ENCODE measurements at places on chromosomes 6 and 20.

- no peak for DNase-seq
Measured at GRCh38 chr6:52230685-52231084, 13.6 kb downstream of the IL17F start.

DNA sequence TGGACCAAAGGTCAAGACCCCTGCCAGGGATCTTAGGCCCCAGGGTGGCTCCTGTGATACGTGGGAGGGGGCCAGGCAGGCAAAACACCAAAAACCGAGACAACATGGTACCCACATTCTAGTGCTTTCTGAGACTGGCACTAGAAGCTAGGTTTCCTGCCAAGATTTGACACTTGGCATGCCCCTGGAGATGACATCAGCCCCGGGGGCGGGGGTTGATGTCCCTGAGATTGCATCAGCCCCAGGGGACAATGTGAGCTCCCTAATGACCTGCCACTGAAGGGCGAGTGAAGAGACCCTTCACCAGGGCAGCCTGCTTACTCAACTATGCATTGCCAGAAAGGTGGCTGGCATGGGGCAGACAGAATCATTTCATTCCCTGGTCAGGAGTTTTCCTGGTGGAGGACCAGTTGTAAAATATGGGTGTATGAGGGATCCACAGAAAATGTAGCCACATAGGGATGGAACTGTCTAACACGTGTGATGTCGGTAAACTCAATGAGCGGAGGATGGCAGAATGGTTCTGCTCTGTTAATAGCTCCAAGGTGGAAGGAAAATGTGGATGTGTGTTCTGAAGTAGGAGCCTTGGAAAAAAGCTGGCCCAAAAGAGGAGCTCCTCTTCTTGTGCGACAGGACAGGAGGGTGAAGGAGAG lies 219.7 kb downstream of the UNC5CL start:
- DNase-seq, result no peak

DNA sequence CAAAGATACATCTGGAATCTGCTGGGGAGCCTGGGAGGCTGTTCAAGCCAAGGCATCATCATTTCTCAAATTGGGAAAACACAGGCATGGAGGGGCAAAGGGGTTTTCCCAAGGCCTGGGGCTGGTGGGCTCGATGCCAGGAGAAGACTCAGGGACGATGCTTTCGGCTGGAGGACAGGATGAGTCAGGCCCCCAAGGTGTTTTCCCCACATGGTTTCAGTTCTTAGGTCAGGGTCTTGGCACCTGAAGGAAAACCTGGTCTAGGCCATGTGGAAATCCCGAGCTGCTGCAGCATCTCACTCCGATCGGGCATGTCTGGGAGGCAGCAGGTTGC lies 348.1 kb downstream of the CDC5L start:
- DNase-seq, result peak; percentile 85

GRCh38 chr6:83872386-83873118 lies 13.1 kb downstream of the CYB5R4 start:
- no peak for DNase-seq

GRCh38 chr20:32366380-32366779 lies 8.2 kb downstream of the ASXL1 start:
- DNase-seq, result no peak

GRCh38 chr6:107491138-107491609 lies 1.3 kb downstream of the SOBP start:
- DNase-seq, result no peak

DNA sequence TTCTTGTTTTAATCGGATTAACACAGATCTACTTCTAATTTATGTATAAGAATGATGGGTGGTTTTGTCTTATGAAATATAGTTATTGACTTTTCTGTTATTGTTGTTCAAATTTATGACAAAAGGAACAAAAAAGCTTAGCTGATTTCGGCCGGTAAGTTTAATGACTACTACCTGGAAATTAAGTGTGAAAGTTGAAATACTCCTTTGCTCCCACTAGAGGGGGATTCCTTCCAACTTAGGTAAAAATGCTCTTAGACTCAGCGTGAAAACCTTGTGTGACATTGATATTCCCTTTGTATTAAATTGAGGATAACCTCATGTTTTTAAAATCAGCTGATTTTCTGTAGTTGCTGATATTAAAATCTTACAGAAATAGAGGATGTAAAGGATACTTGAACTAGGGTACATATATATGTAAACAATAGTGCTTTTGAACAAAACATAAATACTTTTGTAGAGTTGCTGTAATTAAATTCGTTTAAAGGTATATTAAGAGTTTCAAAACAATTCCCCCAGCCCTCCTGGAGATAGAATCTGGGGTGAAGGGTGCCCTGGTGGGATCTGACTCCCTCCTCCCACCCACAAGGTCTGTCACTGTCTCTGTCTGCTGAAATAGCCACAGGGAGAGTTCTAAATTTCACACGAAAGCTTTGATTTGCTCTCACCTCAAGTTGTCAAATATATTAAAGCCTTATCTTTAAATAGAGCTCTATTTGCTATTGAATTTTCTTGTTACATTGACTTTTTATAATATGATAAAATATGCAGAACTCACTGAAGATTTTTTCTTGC lies 257.5 kb downstream of the ARID1B start:
- peak; percentile 51 for DNase-seq

GRCh38 chr6:18245642-18246041 lies 18.7 kb downstream of the DEK start:
- DNase-seq, result no peak

DNA sequence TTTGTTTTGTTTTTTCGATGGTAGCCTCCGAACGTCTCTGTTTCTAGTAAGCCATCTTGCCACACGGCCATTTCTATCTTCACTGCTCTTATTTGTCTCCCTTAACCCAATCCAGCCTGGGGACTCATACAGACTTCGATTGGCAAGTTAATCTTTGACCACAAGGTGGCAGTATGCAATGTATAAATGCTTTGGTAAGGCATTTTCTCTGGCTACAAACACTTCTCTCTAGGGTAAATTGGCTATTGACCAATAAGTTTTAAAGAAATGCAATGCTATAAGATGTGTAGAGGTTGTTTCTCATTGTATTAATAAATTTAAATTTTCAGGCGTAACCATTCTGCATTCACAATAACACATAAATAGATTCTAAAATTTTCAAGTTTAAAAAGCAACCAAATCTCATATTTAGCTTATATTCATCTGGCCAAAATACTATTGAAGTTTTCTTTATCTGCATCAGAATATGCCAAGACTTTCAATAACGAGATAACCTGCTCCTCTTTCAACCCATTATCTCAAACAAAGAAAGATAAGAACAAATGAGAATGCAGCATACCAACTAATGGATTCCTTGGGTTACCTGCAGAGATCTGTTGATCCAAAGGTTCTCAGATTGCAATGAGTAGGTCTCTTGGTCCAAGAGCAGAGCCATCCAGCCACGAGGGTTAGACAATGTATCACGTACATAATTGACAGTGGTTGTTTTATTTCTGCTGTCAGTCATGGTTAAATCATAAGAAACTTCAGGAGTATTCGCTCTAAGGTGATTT lies 231.9 kb downstream of the PKHD1 start:
- DNase-seq, result peak; percentile 57

DNA sequence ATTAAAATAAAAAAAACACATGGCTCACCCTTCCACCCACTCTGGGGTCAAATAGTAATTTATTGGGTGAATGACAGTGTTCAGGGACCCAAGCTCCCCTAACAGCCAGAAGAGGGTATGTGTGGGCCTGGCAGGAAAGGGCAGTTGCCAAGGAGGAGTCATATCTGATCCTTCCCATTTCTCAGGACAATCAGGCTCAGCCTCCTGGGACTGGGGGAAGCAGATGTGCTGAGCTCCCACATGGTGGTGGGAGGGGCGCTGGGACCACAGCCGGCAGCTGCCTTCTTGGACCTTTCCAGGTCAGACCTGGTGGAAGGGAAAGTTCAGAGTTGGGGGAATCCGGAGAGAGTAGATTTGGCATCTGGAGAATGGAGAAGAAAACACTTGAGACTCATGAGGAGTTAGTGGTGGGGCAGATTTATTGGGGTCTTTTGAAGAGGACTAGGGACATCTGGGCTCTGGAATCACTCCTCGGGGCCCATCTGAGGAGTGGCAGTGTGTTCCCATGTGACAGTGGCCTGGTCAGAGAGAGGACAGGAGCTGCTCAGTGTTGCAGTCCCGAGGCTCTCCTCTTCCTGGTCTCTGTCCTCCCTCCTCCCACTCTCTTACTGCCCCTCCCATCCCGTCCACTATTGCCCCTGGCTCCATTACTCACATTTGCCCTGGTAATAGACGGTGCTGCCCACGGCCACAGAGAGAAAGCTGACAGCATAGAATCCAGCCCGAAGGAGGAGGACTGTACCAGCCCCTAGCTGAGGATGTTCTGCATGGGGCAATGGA lies 3.0 kb downstream of the LST1 start:
- no peak for DNase-seq

DNA sequence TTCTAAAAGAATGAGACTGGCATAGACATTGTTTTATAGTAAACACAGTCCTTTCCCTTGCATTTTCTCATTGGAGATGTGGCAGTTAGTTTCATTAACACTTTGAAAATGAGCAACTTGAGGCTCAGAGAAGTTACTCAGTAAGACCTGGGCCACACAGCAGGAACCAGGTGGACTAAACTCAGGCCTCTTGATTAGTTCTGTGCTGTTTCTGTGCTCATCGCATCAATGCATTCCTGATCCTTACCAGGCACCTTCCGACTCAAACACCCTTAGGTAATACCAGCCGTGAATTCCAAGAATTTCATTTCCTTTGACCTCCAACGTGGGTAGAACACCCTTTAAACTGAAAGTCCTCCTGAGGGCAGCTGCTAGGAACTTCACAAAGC lies 362.8 kb downstream of the ESR1 start:
- no peak for DNase-seq

DNA sequence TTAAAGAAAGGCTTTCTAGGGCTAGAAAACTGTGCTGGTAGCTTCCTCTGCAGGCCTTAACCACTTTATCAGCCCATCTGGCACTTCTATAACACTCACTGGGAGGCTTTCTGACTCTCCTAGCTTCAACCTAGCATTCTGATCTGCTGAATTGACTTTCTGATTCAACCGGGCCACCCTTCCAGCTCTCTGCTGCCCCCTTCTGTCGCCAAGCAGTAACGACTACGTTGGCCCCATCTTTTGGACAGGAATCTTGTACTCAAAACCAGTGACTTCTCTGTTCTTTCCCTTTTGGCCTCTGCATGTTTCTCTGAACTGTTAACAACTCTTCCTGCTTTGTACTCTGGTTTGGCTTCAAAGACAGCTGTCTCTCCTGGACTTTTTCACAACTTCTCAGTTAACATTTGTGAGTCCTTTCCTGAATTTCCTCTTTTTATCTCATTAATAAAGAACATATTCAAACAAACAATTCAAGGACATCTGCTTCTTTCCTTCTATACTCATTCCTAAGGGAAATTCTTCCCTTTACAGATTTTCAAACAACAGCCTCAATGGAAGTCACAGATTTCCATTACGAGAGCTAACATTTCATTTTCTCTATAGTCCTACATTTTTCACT lies 43.9 kb upstream of the FAM135A start:
- peak; percentile 86 for DNase-seq

GRCh38 chr6:85593438-85594196 lies at the start of gene SNX14:
Gene SNX14, minus strand, starts transcription at chr6:85593858. Its CDS starts 140 bp downstream, at chr6:85593718.
- peak; percentile 92 for DNase-seq

DNA sequence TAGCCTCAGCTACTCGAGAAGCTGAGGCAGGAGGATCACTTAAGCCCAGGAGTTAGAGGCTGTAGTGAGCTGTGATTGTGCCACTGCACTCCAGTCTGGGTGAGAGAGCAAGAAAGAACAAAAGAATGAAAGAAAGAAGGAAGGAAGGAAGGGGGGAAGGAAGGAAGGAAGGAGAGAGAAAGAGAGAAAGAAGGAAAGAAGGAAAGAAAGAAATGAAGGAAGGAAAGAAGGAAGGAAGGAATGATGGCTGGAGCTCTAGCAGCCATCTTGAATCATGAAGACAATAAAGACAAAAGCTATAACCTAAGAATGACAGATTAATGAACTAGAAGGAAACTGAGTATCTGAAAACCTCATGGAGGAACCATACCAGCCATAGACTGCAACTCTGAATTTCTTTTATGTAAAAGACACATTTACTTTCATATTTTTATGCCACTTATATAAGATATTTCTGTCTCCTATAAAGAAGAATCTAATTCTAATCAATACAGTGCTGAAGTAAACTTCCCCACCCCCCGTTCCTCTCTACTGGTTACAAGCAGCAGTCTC lies 522.3 kb upstream of the JARID2 start:
- no peak for DNase-seq

DNA sequence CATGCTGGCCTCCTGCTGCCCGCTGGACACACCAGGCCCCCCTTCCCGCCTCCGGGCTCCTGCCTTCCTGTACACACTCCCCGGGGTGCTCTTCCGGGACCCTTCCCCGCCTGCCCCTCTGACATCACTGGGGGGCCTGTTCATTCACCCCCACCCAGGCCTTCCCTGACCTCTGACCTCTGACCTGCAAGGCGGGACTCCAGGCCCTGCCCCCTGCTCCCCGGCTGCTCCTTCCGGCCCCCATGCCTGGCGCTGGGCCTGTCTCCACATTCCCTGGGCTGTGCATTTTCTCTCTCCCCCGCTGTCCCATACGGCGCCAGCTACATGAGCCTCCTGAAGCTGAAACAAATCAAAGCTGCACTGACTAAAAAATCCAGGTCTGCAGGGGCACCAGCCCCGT lies 71.6 kb upstream of the GATA5 start:
- DNase-seq, result no peak

- DNase-seq, result no peak
Measured at GRCh38 chr20:5569021-5569420, 181.2 kb upstream of the SHLD1 start.

GRCh38 chr6:108873251-108873650 lies 25.0 kb downstream of the ARMC2 start:
- no peak for DNase-seq

- no peak for DNase-seq
Measured at GRCh38 chr6:38113825-38114576, 294.5 kb downstream of the ZFAND3 start.

- no peak for DNase-seq
Measured at GRCh38 chr6:36075656-36076055, 48.0 kb downstream of the MAPK14 start.

GRCh38 chr6:89021629-89022028 lies 58.2 kb upstream of the RNGTT start:
- no peak for DNase-seq

DNA sequence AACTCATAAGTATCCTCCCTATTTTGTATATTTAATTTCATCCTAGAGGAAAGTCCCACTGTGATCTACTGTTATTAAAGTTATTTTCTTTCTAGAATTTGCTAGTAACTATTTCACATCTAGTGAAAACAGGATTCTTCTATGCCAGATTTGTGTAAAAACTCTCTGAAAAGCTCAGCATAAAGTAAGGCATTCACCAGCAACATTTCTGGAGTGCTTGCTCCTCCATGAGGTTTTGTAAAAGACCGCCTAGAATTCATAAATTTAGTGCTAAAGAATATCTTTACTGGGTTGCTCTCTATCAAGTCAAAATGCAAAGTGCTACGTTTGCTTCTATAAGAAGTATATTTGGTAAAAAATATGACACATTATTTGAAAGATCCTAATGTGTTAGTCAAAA lies 173.5 kb upstream of the IRAK1BP1 start:
- DNase-seq, result no peak
